ENCODE measurements at places on chromosomes 5 and 9. TPM values are rescaled to one million over a fixed set of nuclear protein-coding genes. Genes with fewer than 3 reads are reported as not detected.
A peak's percentile ranks its signal among the peaks of the same experiment; 100 is the strongest.

DNA sequence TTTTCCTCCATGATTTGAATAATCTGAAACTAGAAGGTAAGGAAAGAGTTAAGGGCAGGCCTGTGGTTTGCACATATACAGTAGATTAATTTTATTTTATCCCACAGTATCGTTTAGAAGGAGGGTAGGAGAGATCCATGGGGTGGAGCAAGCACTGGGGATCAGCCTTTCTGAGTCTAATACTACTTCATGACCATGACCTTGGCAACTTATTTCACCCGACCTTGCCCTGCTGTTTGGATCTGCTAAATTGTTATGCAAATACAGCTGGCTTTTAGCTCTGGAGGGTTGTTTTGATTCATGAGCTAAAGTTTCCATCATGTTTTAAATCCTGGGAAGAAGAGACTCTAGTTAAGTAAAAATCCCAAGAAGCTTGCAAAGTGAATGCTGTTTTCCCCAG, 864 bp upstream of the GRIN3A start:
- peaks cover 5% of the 10 kb centered on the region for H3K27me3 ChIP-seq
- no peak for DNase-seq
- H3K4me3 ChIP-seq: no peak overlapping the region
- no peaks in the 10 kb centered on the region for H3K36me3 ChIP-seq
- H3K27ac ChIP-seq: no peak overlapping the region
- no peaks in the 10 kb centered on the region for H3K4me1 ChIP-seq

DNA sequence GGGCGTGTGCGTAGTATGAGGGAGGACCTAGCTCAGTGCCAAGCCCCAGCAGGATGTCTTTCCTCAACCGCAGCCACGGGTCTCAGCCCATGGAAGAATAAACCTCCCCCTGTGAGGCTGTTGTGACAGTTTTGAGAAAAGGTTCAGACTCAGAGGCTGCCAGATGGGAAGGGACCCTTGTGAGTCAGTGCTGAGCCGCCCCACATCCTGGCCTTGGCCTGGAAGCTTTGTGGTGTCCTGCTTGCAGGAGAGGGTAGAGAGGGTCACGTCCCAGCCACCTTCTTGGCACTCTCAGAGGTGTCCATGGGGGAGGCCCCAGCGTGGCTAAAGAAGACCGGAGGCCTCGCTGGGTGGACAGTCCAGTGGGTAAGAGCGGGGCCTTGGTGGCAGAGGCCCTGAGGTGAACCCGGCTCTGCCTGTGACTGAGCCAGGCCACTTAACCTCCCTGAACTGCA, 2.8 kb downstream of the GRHPR start:
- no peak for DNase-seq
- no peaks in the 10 kb centered on the region for H3K27me3 ChIP-seq
- H3K27ac ChIP-seq: peak overlapping the region; percentile 51
- H3K4me1 ChIP-seq: peaks cover 45% of the 10 kb centered on the region
- H3K4me3 ChIP-seq: no peak overlapping the region

- H3K36me3 ChIP-seq: no peaks in the 10 kb centered on the region
- H3K4me1 ChIP-seq: no peaks in the 10 kb centered on the region
Measured at GRCh38 chr5:2460098-2460497, 291.4 kb downstream of the IRX2 start.

DNA sequence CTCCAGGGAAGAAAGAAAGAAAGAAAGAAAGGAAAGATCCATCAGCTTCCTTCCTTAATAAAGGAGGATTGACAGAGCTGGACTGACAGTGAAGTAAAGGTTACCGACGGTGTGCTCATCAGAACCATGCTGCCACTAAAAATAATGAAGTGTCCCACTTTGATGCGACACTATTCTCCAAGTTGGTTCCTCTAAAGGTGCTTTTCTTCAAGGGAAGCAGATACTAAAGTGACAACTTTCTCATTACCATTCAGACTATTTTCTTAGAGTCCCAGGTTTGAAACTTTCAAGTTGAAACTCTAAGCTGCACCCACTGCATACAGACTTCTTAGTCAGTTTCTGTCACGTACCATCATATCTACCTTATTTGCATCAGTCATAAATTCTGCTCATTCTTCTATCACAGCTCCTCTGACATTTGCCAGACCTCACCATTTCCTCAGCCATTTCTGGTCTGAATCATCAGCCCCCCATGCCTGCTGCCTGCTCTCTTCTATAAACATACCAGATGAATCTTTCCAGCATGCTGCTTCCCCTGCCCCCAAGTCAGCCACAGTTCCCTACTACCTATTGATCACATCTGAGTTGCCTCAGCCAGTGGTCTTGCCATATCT, 177.6 kb downstream of the DEPDC1B start:
- H3K4me3 ChIP-seq: no peak overlapping the region
- no peaks in the 10 kb centered on the region for H3K4me1 ChIP-seq
- DNase-seq: no peak
- H3K36me3 ChIP-seq: no peaks in the 10 kb centered on the region

- no peaks in the 10 kb centered on the region for H3K4me1 ChIP-seq
- no peaks in the 10 kb centered on the region for H3K27me3 ChIP-seq
- H3K4me3 ChIP-seq: no peak overlapping the region
- H3K27ac ChIP-seq: no peak overlapping the region
- H3K36me3 ChIP-seq: no peaks in the 10 kb centered on the region
Measured at GRCh38 chr9:21015129-21015815, 16.2 kb downstream of the HACD4 start.

DNA sequence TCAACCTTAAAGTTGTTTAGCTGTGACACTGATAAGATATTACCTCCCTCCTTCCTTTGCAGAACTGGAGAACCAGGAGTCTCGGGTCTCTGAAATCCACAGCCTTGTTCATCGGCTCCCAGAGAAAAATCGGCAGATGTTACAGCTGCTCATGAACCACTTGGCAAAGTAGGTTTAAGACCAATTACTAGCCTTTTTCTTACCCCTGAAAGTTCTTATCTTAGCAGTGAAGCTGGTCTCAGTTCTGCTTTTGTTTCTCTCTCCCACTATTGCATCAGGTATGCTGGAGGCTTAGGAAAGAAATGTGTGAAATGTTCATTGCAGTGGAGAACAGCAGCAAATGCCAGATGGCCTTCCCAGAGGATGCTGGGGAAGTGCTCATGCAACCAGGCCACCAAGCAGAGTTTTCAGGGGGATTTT, 287.4 kb downstream of the ARHGAP26 start:
- no peak overlapping the region for H3K4me3 ChIP-seq
- no peaks in the 10 kb centered on the region for H3K27me3 ChIP-seq
- H3K4me1 ChIP-seq: peaks cover 4% of the 10 kb centered on the region

- no peaks in the 10 kb centered on the region for H3K4me1 ChIP-seq
- H3K36me3 ChIP-seq: no peaks in the 10 kb centered on the region
- peak overlapping the region; percentile 94 for H3K27ac ChIP-seq
- H3K4me3 ChIP-seq: peak overlapping the region; percentile 99
- H3K27me3 ChIP-seq: peaks cover 18% of the 10 kb centered on the region
Measured at GRCh38 chr9:14312719-14313377, 1.1 kb downstream of the NFIB start.

GRCh38 chr5:105088102-105088501, 1525.5 kb upstream of the NUDT12 start:
- no peaks in the 10 kb centered on the region for H3K27me3 ChIP-seq
- no peaks in the 10 kb centered on the region for H3K36me3 ChIP-seq
- H3K4me3 ChIP-seq: no peak overlapping the region
- no peaks in the 10 kb centered on the region for H3K4me1 ChIP-seq

- DNase-seq: peak; percentile 66
- H3K27ac ChIP-seq: no peak overlapping the region
- peak overlapping the region; percentile 78 for H3K4me3 ChIP-seq
Measured at GRCh38 chr9:23824830-23825591, 1.0 kb downstream of the ELAVL2 start.

DNA sequence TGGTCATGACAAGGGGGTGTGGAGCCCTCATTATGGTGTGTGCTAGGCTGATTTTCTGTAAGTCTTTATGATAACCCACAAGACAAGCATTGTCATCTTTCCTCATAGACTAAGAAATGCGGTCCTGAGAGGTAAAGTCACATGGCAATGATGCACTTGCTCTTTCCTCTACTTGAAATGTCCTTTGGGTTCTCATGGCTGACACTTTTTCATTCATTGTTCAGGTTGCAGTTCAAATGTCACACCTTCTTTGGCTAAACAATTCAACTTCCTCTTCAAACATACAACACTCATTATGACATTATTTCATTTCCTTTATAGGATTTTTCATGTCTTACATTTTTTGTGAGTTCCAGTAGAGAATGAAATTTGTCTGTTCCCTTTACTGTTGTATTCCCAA, 323.6 kb upstream of the PRR16 start:
- no peaks in the 10 kb centered on the region for H3K36me3 ChIP-seq
- no peak for DNase-seq
- H3K4me1 ChIP-seq: no peaks in the 10 kb centered on the region
- no peak overlapping the region for H3K4me3 ChIP-seq
- H3K27ac ChIP-seq: no peak overlapping the region
- no peaks in the 10 kb centered on the region for H3K27me3 ChIP-seq

The CKMT2 gene
- polyA plus RNA-seq: 55.8 TPM

The BTNL8 gene
- polyA plus RNA-seq: 1.2 TPM

The SCGB3A2 gene
- polyA plus RNA-seq: not detected

The P4HA2 gene
- polyA plus RNA-seq: 54.1 TPM
